ENCODE measurements at places on chromosomes 3 and 15.

- H3K4me3 ChIP-seq: no peak overlapping the region
- no peak overlapping the region for H3K27ac ChIP-seq
- peaks cover 13% of the 10 kb centered on the region for H3K36me3 ChIP-seq
- no peak for DNase-seq
- H3K27me3 ChIP-seq: no peaks in the 10 kb centered on the region
Measured at GRCh38 chr3:105688821-105689220, 180.0 kb downstream of the CBLB start.

DNA sequence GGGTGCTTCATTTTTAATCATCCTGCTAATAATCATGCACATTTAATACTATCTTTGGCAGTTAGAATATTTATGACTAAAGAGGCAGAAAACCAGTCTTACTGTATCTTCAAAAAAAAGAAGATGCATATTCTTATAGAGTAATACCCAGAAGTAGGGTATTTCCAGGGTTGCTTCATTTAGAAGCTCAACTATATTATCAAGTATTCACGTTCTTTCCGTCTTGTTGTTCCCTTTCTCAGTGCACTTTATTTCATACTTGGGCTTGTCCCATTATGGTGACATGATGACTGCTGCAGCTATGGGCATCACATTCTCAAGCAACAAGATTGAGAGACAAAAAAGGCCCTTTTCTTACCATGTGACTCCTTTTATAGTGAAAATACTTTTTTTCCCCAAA lies 96.8 kb upstream of the ASB14 start:
- no peak for DNase-seq
- H3K4me1 ChIP-seq: no peaks in the 10 kb centered on the region
- H3K27ac ChIP-seq: no peak overlapping the region
- no peaks in the 10 kb centered on the region for H3K27me3 ChIP-seq

DNA sequence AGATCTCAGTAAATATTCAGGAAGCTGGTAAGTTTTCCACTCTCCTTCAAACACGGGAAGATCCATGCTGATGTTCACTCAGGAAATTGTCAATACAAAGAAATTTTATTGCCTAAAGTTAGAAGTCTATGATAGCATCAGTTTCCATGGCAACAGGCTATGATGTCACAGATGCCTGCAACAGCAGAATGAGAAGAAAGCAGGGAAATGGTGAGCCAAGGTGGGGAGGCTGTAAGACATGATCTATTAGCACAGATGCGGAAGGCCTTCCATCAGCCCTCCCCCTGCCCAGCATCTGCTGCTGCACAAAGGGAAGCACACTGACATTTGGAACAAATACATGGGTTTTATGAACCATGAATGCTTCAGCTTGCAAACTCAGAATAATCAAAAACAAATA lies 28.6 kb downstream of the EPHB1 start:
- no peak for DNase-seq
- no peak overlapping the region for H3K4me3 ChIP-seq
- no peaks in the 10 kb centered on the region for H3K36me3 ChIP-seq
- no peak overlapping the region for H3K27ac ChIP-seq
- H3K27me3 ChIP-seq: no peaks in the 10 kb centered on the region

DNA sequence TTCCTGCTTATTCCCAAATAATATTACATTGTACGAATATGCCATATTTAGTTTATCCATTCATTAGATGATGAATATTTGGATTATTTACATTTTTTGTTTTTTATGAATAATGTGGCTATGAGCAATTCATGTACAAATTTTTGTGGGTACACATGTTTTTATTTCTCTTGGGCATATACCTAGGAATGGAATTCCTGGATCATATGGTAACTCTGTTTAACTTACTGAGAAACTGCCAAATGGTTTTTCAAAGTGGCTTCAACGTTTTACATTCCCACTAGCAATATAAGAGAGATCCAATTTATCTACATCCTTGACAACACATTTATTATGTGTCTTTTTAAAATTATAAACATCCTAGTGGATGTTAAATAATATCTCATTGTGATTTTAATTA lies 362.0 kb upstream of the TMCO5A start:
- H3K4me3 ChIP-seq: no peak overlapping the region
- H3K36me3 ChIP-seq: no peaks in the 10 kb centered on the region
- no peak overlapping the region for H3K27ac ChIP-seq
- no peak for DNase-seq
- no peaks in the 10 kb centered on the region for H3K27me3 ChIP-seq

DNA sequence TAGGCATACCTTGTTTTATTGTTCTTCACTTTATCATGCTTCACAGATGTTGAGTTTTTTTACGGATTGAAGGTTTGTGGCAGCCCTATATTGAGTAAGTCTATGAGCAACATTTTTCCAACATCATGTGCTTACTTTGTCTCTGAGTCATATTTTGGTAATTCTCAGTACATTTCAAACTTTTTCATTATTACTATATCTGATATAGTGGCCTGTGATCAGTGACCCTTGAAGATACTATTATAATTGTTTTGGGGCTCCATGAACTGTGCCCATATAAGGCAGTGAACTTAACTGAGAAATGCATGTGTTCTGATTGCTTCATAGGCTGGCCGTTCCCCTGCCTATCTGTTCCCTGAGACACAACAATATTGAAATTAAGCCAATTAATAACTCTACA lies 42.8 kb upstream of the NSMCE3 start:
- H3K27ac ChIP-seq: no peak overlapping the region
- H3K27me3 ChIP-seq: no peaks in the 10 kb centered on the region
- H3K4me1 ChIP-seq: no peaks in the 10 kb centered on the region
- no peak for DNase-seq
- H3K36me3 ChIP-seq: no peaks in the 10 kb centered on the region

GRCh38 chr3:45002720-45003119 lies 23.4 kb upstream of the CLEC3B start:
- H3K4me3 ChIP-seq: no peak overlapping the region
- H3K27me3 ChIP-seq: no peaks in the 10 kb centered on the region
- peaks cover 79% of the 10 kb centered on the region for H3K36me3 ChIP-seq
- no peaks in the 10 kb centered on the region for H3K4me1 ChIP-seq

DNA sequence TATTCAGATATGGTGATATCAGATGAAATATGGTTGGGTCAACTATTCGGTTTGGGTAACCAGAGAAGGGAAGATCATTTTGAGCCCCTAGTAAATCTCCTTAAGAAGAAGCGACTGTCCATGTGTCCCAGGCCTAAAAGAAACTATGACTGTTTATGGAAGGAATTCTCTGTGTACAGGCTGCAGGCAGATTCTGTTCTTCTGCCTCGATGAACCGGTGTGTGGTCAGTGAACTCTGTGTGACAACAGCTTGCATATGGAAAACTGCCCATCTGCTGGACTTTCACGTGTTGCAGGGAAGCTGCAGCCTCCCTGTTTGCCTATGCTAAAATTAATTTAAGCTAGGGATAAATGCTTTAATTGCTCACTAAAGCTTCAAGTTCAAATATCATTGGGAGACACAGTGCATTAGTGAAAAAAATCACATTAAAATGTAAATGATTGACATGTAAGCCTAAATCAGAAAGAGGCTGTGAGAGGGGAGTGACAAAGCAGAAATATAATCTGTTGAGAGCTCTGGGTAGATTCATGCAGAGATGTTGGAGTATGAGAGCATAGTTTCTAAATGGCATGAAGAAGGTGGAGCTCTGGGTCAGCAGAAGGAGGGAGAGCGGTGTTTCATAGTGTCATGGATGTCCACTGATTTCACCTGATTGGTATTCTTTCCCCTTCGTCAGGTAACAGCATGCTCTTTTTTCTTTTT lies 65.4 kb upstream of the PFN2 start:
- no peak overlapping the region for H3K27ac ChIP-seq
- no peaks in the 10 kb centered on the region for H3K36me3 ChIP-seq
- no peaks in the 10 kb centered on the region for H3K4me1 ChIP-seq
- H3K27me3 ChIP-seq: no peaks in the 10 kb centered on the region
- H3K4me3 ChIP-seq: no peak overlapping the region

DNA sequence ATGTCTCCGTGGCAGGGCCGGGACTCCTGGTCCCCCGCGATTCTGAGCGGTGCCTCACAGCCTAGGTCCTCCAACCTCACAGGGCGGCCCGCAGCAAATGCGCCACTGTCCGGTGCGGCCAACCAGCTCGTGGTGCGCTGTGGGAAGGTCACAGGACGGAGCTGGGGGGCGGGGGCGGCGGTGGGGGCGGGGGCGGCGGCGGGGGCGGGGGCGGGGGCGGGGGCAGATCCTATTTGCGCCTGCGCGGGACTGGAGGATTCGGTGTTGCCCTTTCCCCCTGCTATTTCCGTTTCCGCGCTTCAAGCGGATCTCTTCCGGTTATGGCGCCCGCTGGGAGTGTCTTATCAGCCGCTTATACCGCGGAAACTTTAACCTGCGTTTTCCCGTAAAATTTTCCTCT lies 106.7 kb upstream of the SNRPN start:
- H3K4me1 ChIP-seq: no peaks in the 10 kb centered on the region
- peak overlapping the region; percentile 36 for H3K4me3 ChIP-seq
- no peaks in the 10 kb centered on the region for H3K36me3 ChIP-seq
- H3K27me3 ChIP-seq: no peaks in the 10 kb centered on the region
- DNase-seq: no peak

DNA sequence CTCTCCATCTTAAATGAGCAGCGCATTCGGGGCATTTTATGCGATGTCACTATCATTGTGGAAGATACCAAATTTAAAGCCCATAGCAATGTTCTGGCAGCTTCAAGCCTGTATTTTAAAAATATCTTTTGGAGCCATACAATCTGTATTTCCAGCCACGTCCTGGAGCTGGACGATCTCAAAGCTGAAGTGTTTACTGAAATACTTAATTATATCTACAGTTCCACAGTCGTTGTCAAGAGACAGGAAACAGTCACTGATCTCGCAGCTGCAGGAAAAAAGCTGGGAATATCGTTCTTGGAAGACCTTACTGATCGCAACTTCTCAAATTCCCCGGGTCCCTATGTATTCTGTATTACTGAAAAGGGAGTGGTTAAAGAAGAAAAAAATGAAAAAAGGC lies 44.4 kb upstream of the RASA2 start:
- peak overlapping the region; percentile 72 for H3K27ac ChIP-seq
- H3K4me3 ChIP-seq: peak overlapping the region; percentile 38
- no peaks in the 10 kb centered on the region for H3K27me3 ChIP-seq

GRCh38 chr3:80355144-80355543 lies 587.3 kb upstream of the ROBO1 start:
- DNase-seq: no peak
- no peaks in the 10 kb centered on the region for H3K36me3 ChIP-seq
- no peaks in the 10 kb centered on the region for H3K4me1 ChIP-seq

DNA sequence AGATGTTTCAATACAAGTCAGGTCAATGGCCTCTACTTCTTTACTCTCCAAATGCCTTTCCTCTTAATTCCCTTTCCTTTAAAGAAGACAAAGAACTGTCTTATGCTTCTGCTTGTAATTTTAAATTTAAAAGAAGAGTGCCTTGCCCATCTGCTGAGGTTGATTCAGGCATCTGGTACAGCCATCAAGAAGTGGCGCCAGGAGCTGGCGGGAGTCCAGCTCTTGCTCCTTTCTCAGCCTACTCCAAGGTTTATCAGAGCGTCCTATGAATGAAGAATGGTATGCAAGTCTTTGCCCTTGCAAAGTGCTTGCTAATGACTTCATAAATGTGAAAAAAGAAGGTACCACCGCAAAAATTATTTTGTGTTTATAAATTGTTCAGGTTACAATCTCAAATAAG lies 294.6 kb upstream of the TGFBR2 start:
- H3K27ac ChIP-seq: no peak overlapping the region
- no peaks in the 10 kb centered on the region for H3K36me3 ChIP-seq
- peaks cover 3% of the 10 kb centered on the region for H3K4me1 ChIP-seq
- no peaks in the 10 kb centered on the region for H3K27me3 ChIP-seq
- H3K4me3 ChIP-seq: no peak overlapping the region
- no peak for DNase-seq

DNA sequence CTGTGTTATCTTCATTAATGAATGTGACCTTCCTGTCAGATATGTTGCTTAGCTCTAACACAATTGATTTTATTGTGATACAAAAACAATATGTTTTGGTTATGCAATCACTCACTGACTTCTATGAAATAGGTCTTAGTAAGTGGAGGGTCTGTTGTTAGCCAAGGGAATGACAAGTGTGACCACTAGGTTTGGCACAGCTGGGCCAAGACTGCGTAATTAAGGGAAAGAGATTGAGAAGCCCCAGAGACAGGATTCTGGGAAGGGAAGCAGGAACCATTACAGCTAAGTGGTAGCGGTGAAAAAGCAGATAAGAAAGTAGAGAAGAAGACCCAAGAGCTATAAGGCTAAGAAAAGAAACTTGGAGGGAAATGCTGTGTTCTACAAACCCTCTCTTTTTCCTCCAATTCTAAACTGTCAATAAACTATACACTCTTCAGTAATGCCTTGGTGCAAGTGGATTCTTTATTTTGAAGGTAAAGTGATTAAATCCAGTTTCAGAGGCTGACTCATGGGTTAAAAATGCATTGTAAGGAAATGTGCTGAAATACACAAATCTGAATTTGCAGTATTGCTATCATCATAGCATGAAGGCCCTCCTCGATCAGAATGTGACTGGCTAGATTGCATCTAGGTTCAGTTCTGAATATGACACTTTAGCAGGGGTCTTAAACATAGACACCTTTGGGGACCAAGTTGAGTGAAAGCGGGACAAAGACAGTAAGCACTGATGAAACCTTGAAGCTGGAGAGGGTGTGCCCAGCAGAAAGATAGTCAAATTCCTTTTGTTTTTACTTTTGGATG lies 26.1 kb downstream of the KCNMB2 start:
- no peaks in the 10 kb centered on the region for H3K4me1 ChIP-seq
- DNase-seq: no peak
- H3K27me3 ChIP-seq: no peaks in the 10 kb centered on the region
- no peak overlapping the region for H3K4me3 ChIP-seq

DNA sequence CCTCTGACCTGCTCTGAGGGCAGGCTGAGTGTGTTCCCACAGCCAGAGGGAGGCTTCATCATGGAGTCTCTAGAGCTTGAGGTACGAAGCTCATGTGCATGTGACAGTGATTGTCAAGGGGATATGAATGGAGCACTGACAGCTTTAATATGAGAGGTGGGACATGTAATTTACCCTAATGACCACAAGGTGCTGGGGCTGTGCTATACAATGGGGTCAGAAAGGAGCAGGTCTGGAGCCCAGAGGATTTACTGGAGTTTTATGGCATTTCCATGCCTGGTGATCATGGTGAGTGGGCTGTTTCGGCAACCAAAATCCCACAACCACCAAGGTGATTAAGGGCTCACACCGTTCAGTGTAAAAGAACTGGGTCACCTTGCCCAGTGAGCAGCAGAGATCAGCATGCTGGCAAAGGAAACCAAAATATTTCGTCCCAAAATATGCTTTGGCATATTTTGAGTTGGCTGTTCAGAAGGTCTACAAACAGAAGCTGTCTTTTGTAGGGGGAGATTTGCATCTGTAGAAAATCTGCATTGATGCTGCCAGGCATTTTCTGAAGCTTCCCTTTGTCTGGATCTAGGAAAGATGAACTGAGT lies 40.1 kb upstream of the RASGRF1 start:
- H3K4me3 ChIP-seq: no peak overlapping the region
- no peak overlapping the region for H3K27ac ChIP-seq
- no peak for DNase-seq
- no peaks in the 10 kb centered on the region for H3K4me1 ChIP-seq
- H3K36me3 ChIP-seq: no peaks in the 10 kb centered on the region
- no peaks in the 10 kb centered on the region for H3K27me3 ChIP-seq

GRCh38 chr15:49372366-49372765 lies 50.7 kb upstream of the FGF7 start:
- H3K27ac ChIP-seq: no peak overlapping the region
- no peak for DNase-seq
- no peaks in the 10 kb centered on the region for H3K4me1 ChIP-seq
- H3K4me3 ChIP-seq: no peak overlapping the region
